WTC11 (cell line): ENCODE measurements at places on chromosomes 2 and 18. TPM values are rescaled to one million over a fixed set of nuclear protein-coding genes. Genes with fewer than 3 reads are reported as not detected.

The DNER gene
- total RNA-seq: 2.5 to 3.7 TPM (median 2.9 TPM) in 3 replicates

The NXPH2 gene
- 0.55 to 0.94 TPM (median 0.92 TPM) in 3 replicates for total RNA-seq

The MORN2 gene
- total RNA-seq: 5.9 to 8.0 TPM (median 7.4 TPM) in 3 replicates

The SPEG gene
- total RNA-seq: 55.3 to 62.7 TPM (median 57.8 TPM) in 3 replicates

The CMPK2 gene
- total RNA-seq: 0.13 to 0.32 TPM (median 0.16 TPM) in 3 replicates

The BCL11A gene
- total RNA-seq: 45.0 to 53.2 TPM (median 46.8 TPM) in 3 replicates

The MDH1B gene
- 1.6 to 1.9 TPM (median 1.6 TPM) in 3 replicates for total RNA-seq

The VWA3B gene
- total RNA-seq: not detected in 3 replicates

The RAMP1 gene
- 0.62 to 1.2 TPM (median 1.0 TPM) in 3 replicates for total RNA-seq

The IL1R2 gene
- 0.22 TPM in 1 of 3 replicates, not detected in the others for total RNA-seq

The SERPINB13 gene
- total RNA-seq: not detected in 3 replicates

The DIPK1C gene
- not detected in 3 replicates for total RNA-seq

The MC5R gene
- total RNA-seq: 0.14 to 0.27 TPM (median 0.15 TPM) in 3 replicates

The SERPINB12 gene
- total RNA-seq: not detected in 3 replicates

The HOXD8 gene
- not detected in 3 replicates for total RNA-seq

The C18orf32 gene
- total RNA-seq: 28.7 to 32.5 TPM (median 32.1 TPM) in 3 replicates

The FAM124B gene
- 3.7 to 4.4 TPM (median 3.9 TPM) in 3 replicates for total RNA-seq

The CD8B gene
- 0.70 to 0.73 TPM (median 0.71 TPM) in 3 replicates for total RNA-seq

The PLEK gene
- total RNA-seq: 0.26 to 0.46 TPM (median 0.37 TPM) in 3 replicates

The ZNF513 gene
- total RNA-seq: 23.6 to 27.4 TPM (median 24.5 TPM) in 3 replicates

The SP5 gene
- total RNA-seq: 1.7 to 9.7 TPM (median 7.0 TPM) in 3 replicates

The AP1S3 gene
- total RNA-seq: 12.2 to 17.4 TPM (median 15.8 TPM) in 3 replicates

The DSC3 gene
- total RNA-seq: 2.1 to 2.8 TPM (median 2.6 TPM) in 3 replicates

The CXCR2 gene
- 0.34 to 0.96 TPM (median 0.87 TPM) in 3 replicates for total RNA-seq

The SLC38A11 gene
- not detected in 3 replicates for total RNA-seq

The NMS gene
- total RNA-seq: not detected in 3 replicates

The HTR2B gene
- not detected in 3 replicates for total RNA-seq

The PLGLB2 gene
- 0.15 to 0.41 TPM (median 0.37 TPM) in 3 replicates for total RNA-seq

The SLC14A1 gene
- not detected in 3 replicates for total RNA-seq

The CD207 gene
- total RNA-seq: not detected in 3 replicates

The FBLN7 gene
- 0.55 to 0.96 TPM (median 0.80 TPM) in 3 replicates for total RNA-seq

The CFC1 gene
- not detected in 3 replicates for total RNA-seq

The SCN3A gene
- 0.04 TPM in 1 of 3 replicates, not detected in the others for total RNA-seq

The TIA1 gene
- total RNA-seq: 150 to 178 TPM (median 176 TPM) in 3 replicates

The PLGLB1 gene
- 0.44 to 0.55 TPM (median 0.52 TPM) in 3 replicates for total RNA-seq

The FRZB gene
- total RNA-seq: 1.2 to 1.9 TPM (median 1.5 TPM) in 3 replicates

The NT5DC4 gene
- not detected in 3 replicates for total RNA-seq

The SPATA3 gene
- not detected in 3 replicates for total RNA-seq

The CAPN14 gene
- 0.11 to 0.37 TPM (median 0.11 TPM) in 3 replicates for total RNA-seq

The PJVK gene
- total RNA-seq: 2.5 to 6.8 TPM (median 4.4 TPM) in 3 replicates

The GKN1 gene
- total RNA-seq: not detected in 3 replicates

The KANSL1L gene
- 11.1 to 12.2 TPM (median 11.4 TPM) in 3 replicates for total RNA-seq

The RNU2-63P gene
- 2.5 to 7.7 TPM (median 5.2 TPM) in 3 replicates for total RNA-seq

The KIF1A gene
- 218 to 279 TPM (median 222 TPM) in 3 replicates for total RNA-seq

The SP110 gene
- total RNA-seq: 4.2 to 5.7 TPM (median 4.9 TPM) in 3 replicates

The PPP1R1C gene
- total RNA-seq: 3.4 to 8.7 TPM (median 3.7 TPM) in 3 replicates

The IKZF2 gene
- total RNA-seq: 4.1 to 5.2 TPM (median 4.2 TPM) in 3 replicates

The TMEM163 gene
- total RNA-seq: 0.94 to 1.6 TPM (median 1.2 TPM) in 3 replicates

The CCDC148 gene
- total RNA-seq: 1.7 to 2.1 TPM (median 1.9 TPM) in 3 replicates

The RAB3GAP1 gene
- 25.3 to 28.6 TPM (median 27.6 TPM) in 3 replicates for total RNA-seq

The LYPD6 gene
- 4.8 to 5.1 TPM (median 5.0 TPM) in 3 replicates for total RNA-seq

The GNLY gene
- total RNA-seq: 0.44 TPM in 1 of 3 replicates, not detected in the others

The FBXO48 gene
- total RNA-seq: 1.3 to 1.5 TPM (median 1.3 TPM) in 3 replicates

The FOXI3 gene
- total RNA-seq: 13.4 to 14.0 TPM (median 13.5 TPM) in 3 replicates

The GCKR gene
- total RNA-seq: 0.64 to 1.1 TPM (median 0.72 TPM) in 3 replicates

The CDK15 gene
- not detected in 3 replicates for total RNA-seq

The VAMP8 gene
- total RNA-seq: 48.8 to 55.4 TPM (median 52.0 TPM) in 3 replicates

The ZNF2 gene
- 2.4 to 3.5 TPM (median 3.4 TPM) in 3 replicates for total RNA-seq

The L3MBTL4 gene
- total RNA-seq: 1.3 to 1.8 TPM (median 1.4 TPM) in 3 replicates
